Stimulated activated CD8-positive, alpha-beta memory T cell treated with anti-CD3 and anti-CD28 coated beads, Interleukin-15, amount 100 ng/mL, for 48 hours (primary cell): ENCODE measurements at places on chromosomes 5 and 9.

GRCh38 chr9:99762470-99762869 lies 59.2 kb upstream of the NR4A3 start:
- DNase-seq, result no peak

GRCh38 chr9:16057541-16057940 lies 504.7 kb downstream of the CCDC171 start:
- no peak for DNase-seq

- DNase-seq, result peak; percentile 93
Measured at GRCh38 chr9:128552153-128552743, at the start of gene SPTAN1. TSS of gene SPTAN1 (plus strand) at chr9:128552587. CDS start at chr9:128566741, 14,154 bp downstream.

DNA sequence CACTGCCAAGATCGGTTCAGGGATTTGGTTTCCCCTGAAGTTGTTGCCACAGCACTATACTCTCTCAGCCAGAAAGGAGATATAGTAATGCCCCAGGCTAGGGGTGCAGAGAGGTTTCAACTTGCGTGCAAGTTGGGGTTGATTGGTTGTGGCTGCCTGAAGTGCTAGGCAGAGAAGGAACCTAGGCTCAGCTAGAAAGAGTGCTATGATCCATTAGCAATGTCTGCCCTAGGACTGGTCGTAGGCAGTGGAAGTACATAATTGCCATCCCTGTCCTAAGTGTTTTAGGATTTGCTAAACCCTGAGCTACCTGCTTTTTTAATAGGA lies 136.6 kb upstream of the SMIM23 start:
- DNase-seq, result no peak

DNA sequence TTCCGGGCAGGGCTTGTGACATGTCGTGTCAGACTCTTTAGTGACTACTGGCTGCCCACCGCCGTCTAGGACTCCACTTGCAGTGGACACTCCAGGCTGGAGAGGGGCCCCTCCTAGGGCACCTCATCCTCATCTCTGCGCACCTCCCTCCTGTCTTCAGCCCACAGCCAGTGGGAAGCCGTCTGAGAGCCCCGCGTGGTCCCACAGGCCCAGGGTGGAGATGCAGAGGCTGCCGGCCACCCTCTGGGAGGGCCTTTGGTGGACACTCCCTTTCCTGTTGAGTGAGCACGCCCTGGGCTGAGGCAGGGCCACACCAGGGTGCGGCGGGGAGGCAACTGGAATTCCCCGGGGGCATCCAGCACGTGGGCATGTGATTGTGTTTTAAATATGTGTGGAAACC lies 80.5 kb downstream of the IRX2 start:
- DNase-seq, result no peak

- no peak for DNase-seq
Measured at GRCh38 chr5:112630246-112631009, 107.3 kb upstream of the APC start.

- no peak for DNase-seq
Measured at GRCh38 chr9:84875193-84875592, 205.7 kb downstream of the NTRK2 start.

GRCh38 chr5:71883742-71884103 lies 164.6 kb downstream of the CARTPT start:
- DNase-seq, result no peak

DNA sequence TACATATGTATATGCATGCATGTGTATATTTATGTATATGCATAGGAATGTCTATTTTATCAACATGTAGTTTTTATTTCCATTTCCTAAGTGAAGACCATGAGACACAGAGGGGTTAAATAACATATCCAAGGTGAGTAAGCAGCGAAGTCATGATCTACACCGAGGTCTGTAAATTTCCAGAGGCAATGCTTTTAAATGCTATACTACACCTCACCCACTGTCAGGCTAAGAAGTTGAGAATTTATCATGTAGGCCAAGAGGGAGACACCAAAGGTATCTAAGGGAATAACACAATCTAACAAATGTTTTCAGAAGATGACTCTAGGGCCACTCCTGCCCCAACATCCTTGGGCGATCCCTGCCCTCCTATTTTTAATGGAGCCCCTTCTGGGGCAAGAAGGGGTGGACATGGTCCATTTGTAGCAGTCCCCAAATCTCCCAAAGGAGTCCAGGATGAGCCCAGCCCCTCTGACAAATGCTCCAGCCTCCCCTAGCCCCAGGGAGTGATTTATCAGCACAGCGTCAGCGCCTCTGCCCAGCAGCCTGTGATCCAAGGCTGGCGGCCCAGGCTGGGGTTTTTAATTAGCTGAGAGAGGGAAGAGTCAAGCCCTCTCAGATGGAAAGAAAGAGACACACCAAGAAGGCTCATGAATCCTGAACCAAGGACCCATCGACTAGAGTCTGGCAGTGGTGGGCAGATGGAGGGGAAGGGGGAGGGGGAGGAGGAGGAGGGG lies 339.9 kb downstream of the ASTN2 start:
- DNase-seq, result no peak

DNA sequence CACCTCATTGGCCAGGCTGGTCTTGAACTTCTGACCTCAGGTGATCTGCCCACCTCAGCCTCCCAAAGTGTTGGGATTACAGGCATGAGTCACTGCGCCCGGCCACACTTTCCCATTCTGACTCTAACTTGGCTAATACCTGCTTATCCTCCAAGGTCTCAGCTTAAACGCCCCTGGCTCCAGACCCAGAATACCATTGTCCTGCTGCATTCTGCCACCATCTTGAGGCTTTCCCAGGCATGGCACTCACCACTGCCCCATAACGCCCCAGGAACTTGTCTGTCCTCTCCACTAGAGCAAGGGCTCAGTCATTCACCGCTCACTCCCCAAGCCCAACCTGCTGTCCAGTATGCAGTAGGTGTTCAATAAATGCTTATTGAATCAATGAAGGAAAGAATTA lies 39.8 kb downstream of the CAMK2A start:
- no peak for DNase-seq

- DNase-seq, result no peak
Measured at GRCh38 chr5:130937046-130937445, 228.0 kb downstream of the HINT1 start.

- DNase-seq, result no peak
Measured at GRCh38 chr9:83656032-83656680, 33.2 kb downstream of the IDNK start.

DNA sequence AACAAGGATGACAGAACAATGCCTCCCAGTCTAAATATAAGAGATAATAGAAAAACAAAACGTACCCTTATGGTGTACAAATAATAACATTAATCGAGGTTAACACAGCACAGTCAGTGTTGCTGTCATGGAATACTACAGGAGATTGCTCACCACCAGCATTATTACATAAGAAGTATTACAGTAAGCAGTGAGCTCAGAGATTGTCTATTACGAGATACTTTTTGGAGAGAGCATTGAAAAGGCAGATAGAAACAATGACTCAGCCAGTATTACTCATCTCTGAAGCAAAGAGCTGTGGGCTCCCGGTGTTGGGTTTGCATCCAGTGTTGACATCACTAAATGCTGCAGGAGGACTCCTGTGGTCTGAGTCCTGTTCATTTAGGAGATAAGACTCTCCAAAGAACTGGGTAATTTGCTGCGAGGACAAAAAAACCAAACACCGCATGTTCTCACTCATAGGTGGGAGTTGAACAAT lies 191.9 kb upstream of the SEMA6A start:
- DNase-seq, result no peak

- no peak for DNase-seq
Measured at GRCh38 chr5:171395042-171395441, 7.4 kb downstream of the NPM1 start.

GRCh38 chr5:82655078-82655477 lies 376.9 kb upstream of the RPS23 start:
- no peak for DNase-seq

DNA sequence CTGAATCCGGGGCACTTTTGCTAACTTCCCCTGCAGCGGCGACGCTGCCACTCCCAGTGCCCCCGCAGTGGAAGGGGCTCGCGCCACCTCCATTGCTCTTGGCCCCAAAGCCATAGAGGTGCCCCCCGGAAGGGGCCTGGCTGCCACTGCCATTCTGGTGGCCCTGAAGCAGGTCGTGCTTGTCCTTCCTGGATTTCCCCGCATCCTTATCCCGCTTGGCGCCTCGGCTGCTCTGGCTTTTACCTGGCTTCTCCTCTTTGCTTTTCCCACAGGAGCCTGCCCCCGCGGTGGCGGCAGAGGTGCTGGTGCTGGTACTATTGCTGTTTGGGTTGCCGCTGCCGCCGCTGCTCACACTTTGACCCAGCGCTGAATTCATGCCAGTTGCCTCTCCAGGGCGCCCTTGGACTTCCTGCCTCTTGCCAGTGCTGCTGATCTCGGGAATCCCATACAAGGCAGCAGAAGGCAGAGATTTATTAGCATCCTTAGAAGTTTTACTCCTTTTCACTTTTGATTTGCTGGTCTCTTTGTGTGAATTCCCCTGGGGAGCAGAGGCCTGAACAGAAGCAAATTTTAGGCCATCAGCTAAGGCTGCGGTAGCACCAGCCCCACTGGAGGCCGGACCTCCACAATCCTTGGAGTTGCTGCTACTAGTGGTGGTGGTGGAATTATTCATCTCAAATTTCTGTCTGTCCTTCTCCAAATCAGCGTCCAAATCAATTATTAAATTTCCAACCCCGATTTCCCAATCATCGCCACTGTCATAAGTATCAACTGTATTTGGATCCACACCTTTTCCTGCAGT lies 2.1 kb downstream of the ZNF608 start:
- no peak for DNase-seq

DNA sequence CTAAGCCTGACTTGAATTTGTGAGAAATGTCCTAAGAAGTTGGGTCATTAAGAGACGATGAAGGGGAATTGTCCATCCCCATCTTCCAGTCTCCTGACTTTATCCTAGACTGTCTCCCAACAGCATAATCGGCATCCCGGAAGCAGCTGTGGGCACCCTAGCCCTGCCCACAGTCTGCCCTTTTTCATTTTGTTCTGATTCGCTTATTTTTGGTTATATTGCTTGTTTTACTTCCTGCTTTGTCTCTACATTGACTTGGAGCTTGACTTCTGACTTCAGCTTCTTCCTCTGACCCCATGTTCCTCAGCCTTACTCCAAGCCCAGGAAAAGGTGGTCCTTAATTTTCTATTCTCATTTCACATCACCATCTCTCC lies 41.8 kb downstream of the UGCG start:
- DNase-seq, result no peak

DNA sequence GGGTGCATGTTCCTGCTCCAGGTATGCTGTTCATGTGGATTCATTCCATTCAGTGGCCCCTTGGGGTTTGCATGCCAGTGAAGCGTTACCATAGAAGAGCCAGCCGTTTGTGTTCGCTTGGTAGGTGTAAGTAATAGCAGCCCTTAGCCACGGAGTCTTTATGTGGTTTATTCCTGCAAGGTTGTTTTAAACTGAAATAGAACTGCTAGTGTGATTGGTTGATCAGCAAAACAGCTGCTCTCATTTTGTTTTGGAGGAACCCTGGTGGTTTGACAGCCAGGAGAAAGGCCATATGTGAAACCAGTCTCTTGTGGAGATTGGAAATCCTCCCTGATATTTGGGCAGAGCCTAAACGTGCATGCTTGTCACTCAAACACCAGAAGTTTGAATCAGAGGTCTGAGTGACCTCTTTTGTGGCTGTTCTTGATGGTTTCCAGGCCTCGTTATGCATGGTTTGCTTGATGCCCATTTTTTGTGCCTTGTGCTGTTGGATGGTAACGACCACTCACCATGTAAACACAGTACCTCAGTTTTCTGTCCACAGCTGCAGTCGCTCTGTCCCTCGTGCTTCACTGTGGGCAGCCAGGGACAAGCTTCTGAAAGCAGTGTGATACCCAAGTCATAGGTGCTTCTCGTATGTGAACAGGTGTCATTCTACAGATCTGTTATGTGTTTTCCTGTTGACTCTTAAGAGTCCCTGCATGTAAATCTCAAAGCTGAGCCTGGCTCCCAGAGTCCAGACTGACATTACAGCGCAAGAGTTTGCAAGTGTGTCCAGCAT lies 58.3 kb upstream of the NXNL2 start:
- DNase-seq, result no peak

- no peak for DNase-seq
Measured at GRCh38 chr9:121735793-121736770, 84.6 kb downstream of the DAB2IP start.

GRCh38 chr5:33417632-33418031 lies 23.1 kb upstream of the TARS1 start:
- no peak for DNase-seq

GRCh38 chr5:101271416-101271815 lies 368.3 kb upstream of the ST8SIA4 start:
- no peak for DNase-seq

DNA sequence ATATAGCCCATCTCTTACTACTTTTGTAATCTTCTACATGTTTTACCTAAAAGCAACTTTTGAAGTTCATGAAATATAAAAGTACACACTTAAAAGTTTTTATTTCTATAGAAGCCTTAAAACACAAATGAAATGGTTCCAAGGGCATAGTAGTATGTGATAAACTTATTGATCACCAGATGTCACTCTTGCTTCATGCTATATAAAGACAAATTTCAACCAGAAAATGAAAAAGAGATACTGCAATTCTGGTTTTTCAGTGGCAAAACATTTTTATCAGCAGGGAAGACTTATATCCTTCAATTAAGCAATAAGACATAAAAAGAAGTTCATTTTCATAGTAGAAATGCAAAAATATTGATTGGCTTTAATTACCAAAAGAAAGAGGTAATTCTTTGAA lies 69.4 kb upstream of the FBXL17 start:
- no peak for DNase-seq

- no peak for DNase-seq
Measured at GRCh38 chr5:172597755-172598155, 43.3 kb upstream of the NEURL1B start.

DNA sequence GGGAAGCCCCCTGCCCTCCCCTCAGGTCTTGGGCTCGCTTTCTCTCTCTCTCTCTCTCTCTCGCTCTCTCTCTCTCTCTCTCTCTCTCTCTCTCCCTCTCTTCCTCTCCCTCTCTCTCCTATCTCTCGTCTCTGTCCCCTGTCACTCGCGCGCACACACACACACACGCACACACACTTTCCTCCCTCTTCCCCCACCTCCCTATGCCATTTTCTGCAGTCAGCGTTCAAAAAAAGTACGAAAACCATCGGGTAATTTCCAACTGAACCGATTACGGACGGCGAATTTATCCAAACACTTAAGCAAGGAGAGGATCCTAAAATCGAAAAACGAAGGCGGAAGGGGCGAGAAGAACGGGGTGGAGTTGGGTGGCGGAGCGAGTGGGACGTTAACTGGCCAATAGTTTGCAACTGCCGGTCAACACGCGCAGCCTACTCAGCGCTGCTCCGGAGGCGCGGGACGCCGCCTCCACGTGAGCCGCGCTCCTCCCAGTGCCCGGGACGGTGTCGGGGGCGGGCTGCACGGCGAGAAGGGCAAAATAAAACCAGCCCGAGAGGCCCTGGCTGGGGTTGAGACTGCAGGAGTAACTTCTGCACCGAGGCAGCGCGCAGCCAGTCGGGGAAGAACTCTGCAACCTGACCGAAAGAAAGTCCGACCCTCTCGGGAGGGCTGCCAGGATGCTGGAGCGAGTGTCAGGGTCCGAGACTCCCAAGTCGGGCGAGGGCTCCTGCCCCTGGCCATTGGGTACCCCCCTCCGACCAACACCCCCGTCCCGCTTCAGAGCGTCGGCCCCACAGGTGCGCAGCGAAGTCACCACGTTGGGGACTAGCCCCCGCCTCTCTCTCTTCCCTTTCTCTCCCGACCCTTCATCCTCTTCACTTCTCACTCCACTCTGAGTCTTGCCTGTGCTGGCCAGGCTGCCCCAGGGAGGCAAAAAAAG lies 24.9 kb upstream of the ELAVL2 start:
- DNase-seq, result no peak

GRCh38 chr9:98375138-98375726 lies 119.8 kb upstream of the TBC1D2 start:
- DNase-seq, result no peak

GRCh38 chr9:128493424-128493823 lies 11.1 kb upstream of the GLE1 start:
- no peak for DNase-seq

- DNase-seq, result no peak
Measured at GRCh38 chr5:21424907-21425306, 1428.2 kb downstream of the CDH12 start.

- DNase-seq, result no peak
Measured at GRCh38 chr9:123039617-123040219, 6.3 kb downstream of the GPR21 start.
